ENCODE measurements at places on chromosomes 5 and 9.

DNA sequence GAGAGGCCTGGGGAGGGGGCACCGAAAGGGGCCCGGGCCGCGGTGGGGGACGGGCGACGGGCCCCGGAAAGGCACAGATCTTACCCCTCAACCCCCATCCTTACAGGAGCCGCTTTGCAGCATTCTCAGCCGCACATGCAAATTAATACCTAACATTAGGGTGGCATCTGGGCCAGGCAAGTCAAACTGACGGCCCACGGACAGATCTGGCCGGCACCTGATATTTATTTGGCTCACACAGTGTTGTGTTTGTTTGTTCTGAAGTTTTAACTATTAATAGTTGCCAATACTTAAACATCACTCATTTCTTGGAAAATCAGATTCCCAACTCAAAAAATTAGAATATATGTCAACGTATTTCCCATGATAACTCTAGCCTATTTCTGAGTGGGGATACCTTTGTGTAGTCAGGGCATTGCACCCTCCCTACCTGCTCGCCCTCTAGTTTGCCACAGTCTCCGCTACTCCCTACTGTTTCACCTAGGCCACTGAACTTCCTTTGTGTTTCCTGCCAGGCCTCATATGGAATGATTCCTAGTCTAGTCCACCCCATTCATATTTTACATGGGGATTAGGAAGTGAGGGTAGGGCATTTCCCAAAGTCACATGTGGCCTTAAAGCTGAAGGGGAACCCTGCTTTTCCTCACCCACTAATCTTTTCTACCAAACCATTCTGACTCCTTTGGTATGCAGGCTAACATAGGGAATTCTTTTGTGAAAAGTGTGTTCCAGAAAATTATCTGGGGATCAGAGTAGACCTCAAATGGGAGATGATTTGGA is 71.9 kb upstream of the LARP1 start:
- DNase-seq = no peak

DNA sequence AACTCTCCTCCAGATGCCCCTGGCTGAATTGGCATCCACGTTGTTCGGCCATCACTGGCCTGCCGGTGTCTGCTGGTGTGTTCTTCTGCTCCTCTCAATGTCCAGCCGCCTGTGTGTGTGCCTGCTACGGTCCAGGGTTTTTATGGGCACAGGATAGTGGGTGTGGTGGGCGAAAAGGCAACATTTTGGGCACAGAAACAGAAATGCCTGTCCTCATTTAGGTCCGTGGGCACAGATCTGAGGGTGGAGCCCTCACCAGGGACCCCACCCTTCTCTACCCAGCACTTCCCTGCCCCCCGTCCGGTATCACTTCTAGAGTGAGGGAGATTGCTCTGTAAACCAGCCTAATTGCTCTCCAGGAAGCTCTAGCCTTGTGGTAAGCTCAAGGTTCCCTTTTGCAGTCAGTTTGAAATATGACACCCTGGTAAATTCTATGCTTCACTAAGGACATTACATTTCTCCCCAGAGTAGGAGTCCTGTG is 410.1 kb downstream of the MAT2B start:
- no peak for DNase-seq

DNA sequence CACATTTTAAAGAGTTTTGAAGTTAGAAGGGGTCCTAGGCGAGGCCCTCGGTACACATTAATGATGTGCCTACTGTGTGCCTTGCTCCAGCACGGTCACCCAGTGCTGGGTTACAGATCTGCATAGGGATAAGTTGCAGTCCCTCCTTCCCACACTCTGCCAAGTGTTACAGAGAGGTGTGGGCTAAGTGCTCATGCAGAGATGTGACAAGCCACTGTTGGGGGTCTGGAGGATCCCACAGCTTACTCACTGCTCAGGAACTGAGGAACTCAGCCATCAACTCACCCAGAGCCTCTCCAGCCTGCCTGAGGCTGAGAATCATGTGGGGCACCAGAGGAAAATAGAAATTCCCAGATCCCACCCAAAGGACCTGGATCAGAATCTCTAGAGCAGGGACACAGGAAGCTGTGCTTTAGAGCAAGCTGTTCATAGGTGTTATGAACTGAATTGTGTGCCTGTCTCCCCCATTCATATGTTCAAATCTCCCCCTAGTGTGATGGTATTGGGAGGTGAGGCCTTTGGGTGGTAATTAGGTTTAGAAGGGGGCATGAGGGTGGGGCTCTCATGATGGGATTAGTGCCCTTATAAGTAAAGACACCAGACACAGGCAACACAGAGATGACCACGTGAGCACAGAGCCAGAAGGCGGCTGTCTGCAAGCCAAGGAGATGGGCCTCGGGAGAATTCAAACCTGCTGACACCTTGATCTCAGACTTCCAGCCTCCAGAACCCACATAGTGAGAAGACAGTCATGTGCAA is 164.1 kb downstream of the HSD17B3 start:
- no peak for DNase-seq

DNA sequence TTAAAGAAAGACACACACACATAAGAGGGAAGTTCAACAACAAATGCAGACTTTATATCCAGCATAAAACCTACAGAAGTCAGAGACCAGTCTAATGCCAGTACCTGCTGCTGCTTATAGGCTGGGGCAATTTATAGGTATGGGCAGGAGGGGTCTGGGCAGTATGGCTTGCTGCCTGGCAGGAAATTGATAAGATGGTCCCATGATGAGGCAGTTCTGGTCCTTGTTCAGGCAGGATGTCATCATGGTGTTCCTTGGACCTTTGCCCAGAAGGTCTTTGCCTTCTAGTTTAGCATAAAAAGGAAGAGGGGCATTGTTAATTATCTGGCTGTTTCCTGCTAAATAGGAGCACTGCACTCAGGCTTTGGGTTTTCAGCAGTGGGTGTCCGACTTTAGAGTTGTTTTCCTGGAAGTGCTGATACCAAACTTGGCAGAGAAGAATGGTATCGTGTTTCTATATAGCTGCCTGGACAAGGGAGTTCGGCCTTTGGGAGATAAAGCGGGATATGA is 10.4 kb upstream of the PDCD1LG2 start:
- DNase-seq = no peak

GRCh38 chr5:126694403-126694802 is 82.5 kb upstream of the LMNB1 start:
- no peak for DNase-seq

- DNase-seq = no peak
Observed at GRCh38 chr5:74422671-74423070, 217.9 kb downstream of the ENC1 start.

GRCh38 chr9:120018037-120018436 is 561.9 kb downstream of the CDK5RAP2 start:
- no peak for DNase-seq

DNA sequence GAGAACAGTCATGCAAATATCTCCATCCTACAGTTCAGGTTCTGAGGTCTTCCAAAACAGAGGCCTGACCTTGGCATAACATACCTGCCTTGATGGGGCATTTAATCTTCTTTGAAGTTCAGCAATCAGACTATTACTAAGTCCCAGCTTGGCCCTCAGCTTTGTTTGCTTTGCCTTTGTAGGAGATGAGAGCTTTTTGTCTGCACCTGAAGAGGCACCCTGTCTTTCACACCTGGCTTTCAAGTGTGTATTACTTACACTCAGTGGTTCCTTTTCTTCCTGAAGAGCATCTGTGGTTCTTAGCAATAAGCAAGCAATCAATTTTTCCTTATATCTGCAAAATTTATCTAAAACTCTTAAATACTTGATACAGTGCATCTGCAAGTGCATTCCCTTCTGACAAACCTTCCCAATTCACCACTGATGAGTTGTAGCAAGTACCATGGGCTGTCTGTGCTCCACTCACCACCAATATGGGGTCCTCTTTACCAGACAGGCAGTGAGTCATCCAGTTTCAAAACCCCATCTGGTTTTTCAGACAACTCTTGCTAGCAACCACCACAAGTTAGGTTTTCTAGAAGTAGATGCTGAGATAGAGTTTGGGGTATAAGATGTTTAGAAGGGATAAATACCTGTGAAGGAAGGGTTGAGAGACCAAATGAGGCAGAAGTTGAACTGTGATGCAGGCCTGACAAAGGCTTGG is 100.2 kb downstream of the HINT1 start:
- DNase-seq = peak; percentile 7
